ENCODE measurements at places on chromosomes 16 and 17.

DNA sequence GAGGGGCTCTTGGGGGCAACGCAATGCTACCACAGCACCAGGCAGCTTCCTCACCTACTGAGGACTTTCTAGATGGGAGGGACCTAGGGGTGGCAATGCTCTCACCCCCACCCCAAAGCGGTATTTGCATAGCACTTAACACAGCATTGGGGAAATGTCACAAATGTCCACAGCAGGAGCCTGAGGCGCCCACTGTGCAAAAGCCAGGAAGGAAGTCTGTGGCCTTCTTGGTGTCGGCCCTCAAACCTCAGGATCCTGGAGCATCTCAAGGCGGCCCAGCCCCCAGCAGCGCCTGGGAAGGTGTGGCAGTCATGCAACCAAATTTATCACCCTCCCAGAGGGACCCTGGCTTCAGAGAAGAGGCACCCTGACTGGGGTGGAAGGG, 45.3 kb downstream of the WNT3 start:
- no peak for DNase-seq

GRCh38 chr17:59853168-59853918, 39.4 kb downstream of the TUBD1 start:
- no peak for DNase-seq

DNA sequence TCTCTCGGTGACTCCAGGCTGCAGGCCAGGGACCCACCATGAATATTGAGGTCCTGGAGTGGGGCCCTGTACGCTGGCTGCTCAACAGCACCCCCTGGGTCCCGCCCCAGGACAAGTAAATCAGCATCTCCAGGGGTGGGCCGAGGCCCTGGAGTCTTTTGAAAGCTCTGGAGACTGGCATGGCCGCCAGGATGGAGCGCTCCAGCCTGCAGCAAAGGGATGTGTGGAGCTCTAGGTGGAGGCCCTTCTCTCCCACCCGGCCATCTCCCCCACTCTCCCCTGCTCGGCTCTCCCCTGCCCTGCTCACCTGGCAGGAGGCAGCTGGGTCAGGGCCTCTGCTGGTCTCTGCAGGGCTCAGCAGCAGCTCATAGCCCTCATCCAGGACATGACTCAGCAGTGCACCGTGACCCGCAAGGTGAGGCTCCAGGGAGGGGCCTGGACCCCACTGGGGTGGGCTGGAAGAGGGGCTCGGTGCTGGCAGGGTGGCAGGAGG, 16.6 kb downstream of the SGSH start:
- no peak for DNase-seq

DNA sequence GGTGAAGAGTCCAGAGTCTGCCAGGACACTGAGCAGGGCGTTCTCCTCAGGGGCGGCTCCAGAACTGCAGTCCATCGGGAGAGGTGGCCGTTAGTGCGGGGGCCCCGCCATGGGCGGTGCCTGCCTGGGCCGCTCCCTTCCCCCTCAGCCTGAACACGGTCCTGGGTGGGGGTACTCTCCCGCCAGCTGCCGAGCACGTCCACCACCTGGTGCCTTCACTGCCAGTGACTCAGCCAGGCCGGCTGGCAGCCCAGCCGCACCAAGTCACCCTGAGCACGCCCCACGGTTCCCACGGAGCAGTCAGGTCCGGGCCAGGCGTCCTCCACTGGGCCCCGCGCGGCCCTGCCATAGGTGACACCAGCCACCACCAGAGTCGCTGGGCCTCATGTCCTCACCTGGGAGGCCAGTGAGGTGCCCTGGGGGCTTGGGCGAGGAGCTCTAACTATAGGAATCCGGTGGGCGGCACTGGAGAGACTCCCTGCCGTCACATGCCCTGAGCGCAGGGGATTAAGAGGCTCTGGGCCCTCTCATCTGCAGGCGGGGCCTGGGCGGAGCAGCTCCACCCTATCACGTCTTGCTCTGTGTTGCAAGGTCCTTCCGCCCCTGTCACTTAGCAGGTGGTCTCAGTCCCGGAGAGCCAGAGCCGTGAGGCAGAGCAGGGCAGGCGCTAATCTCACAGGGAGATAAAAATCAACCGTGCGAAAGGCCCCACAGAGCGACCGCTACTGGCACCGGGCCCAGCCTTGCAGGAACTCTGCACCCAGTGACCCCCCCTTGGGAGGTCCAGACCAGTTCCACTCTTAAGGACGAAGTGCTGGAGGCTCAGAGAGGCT, 14.3 kb downstream of the PIEZO1 start:
- DNase-seq, result no peak

GRCh38 chr16:21638573-21638975, 13.8 kb downstream of the IGSF6 start:
- DNase-seq, result no peak

- no peak for DNase-seq
Measured at GRCh38 chr16:17370223-17370707, 100.5 kb downstream of the XYLT1 start.

- no peak for DNase-seq
Measured at GRCh38 chr16:72722552-72722951, 325.4 kb downstream of the ZFHX3 start.

- no peak for DNase-seq
Measured at GRCh38 chr17:3804503-3804931, 3.5 kb upstream of the ITGAE start.

GRCh38 chr17:63150994-63151464, 185.0 kb downstream of the TANC2 start:
- no peak for DNase-seq

DNA sequence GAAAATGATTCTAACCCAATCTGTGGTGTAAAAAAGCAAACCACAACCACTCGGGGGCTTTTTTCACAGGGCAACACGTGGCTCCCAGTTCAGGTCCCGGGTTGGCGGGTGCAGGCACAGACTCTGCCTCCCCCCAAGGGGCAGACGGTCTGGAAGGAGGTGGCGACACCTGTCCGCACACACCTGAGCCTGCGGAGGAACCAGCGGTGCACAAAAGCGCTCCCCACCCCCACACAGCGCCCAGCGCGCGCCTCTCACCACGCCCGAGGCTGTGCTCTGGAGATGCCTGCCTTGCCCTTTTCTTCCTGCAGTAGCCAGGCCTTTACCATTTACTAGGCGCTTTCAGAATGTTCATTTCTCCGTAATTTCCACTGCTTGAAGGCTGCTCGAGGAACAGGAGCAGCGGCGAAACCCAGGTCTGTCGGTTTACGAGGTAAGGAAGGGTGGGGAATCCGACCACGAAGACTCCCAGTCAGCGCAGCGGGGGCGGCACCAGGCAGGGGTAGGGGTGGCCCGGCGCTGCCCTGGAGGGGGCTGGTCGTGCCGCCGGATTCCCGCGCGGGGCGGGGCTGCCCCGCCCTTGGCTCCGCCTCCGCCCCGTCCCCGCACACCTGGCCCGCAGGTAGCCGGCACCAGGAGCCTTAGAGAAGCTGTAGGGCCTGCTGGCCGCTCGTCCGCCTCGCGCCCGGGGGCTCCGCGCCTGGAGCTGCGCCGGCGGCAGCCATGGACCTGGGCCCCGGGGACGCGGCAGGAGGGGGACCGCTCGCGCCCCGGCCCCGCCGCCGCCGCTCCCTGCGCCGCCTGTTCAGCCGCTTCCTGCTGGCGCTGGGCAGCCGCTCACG, at the start of gene USP43:
TSS of gene USP43 (plus strand) at position 608 of the 842 bp plus-strand sequence. CDS start at position 724, 116 bp downstream.
- DNase-seq, result no peak

GRCh38 chr17:14123619-14124278, 54.4 kb downstream of the COX10 start:
- DNase-seq, result no peak

- no peak for DNase-seq
Measured at GRCh38 chr17:68394608-68395331, 62.5 kb downstream of the WIPI1 start.

DNA sequence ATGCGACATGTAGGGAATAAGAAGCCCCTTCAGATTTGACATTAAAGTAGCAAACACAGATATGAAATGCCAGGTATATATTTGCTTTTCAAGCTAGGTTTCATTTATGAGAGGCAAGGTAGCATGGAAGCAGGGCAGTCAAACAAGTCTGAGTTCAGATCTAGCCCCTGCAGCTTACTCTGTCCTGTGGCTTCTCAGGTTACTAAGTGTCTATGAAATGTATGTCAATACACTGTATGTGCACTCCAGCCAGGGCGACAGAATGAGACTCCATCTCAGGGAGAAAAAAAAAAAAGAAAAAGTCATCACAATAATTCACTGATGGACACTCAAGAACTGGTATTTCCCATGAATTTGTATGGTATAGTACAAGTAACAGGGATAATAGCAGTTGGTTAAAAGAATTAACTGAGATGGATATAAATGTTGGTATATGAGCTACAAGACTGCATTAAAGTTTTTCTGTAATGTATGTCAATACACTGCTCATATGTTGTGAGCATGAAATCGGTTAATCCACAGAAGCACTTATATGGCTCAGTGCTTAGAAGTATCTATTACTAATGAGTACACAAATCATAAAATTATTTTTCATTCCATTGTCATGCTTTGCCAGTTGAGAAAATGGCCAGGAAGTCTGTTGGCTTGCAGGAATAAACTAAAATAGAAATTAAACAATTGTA, 2.9 kb upstream of the WSB1 start:
- no peak for DNase-seq

- DNase-seq, result no peak
Measured at GRCh38 chr17:29068818-29069217, 25.9 kb downstream of the PIPOX start.

DNA sequence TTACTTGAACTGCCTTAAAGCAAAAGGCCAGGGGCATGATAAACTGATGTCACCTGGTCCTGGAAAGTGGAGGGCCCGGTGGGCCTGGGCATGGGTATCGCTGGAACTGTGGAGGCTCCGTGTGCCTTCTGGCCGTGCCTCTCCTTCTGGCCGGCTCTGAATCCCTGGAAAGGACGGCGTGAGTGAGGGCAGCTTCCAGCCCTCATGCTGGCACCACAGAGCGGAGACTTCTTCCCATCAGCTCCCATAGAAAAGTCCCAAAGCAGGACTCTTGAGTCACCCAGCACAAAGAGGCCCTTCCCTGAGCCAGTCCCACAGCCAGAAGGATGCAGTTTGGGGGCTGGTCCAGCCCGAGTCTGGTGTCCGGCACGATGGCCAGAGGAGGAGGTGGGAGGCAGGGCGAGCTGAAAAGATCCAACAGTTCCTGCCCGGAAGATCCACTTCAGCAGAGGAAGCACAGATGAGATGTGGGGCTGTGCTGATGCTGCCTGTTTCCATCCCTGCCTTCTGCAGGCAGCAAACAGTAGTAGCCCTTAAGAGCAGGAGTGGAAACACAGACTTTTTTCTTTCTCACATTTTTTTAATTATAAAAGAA, 7.8 kb downstream of the GAA start:
- no peak for DNase-seq

DNA sequence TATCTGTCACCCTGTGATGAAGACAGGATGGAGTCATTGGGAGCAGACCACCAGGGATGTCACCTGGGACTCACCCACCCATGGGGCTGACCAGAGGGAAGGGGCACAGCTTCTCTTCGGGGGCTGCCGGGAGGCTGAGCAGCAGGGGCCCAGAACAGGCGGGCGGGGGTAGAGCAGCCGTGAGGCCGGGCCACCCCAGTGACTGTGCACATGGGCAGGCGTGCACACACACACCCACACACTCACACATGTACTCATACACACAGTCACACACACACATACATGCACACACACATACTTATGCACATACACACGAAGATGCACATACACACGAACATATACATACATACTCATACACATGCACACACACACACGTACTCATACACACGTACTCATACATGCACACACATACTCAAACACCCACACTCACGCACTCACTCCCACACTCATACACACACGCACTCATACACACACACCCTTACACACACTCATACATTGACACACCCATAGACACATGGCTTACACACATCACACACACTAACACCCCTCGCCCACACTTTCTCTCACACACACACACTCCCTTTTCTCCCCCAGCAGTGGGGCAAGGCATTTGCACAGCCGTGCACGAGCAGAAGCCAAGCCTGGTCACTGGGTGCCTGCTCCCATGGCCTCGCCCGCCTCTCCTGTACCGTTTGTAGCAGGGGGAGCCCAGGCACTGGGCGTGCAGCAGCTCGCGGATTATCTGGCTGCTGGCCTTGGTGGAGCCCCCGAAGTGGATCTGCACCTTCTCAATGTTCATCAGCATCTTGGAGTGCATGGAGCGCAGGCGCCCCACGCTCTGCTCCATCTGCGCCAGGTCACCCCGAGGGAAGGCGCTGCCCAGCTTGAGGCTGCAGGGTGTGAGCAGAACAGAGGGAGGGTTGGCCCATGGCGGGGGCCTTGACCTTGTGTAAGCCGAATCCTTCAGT, 12.4 kb downstream of the UBALD2 start:
- no peak for DNase-seq

Data from stimulated activated CD4-positive, alpha-beta T cell treated with anti-CD3 and anti-CD28 coated beads, Interleukin-1b, Interleukin-23, amount 100 ng/mL, for 24 hours (primary cell).